ENCODE measurements at places on chromosomes 6 and 20. TPM values are rescaled to one million over a fixed set of nuclear protein-coding genes. Genes with fewer than 3 reads are reported as not detected.
A peak's percentile ranks its signal among the peaks of the same experiment; 100 is the strongest.

Gene BMP7
- total RNA-seq = 0.13 TPM

Gene ZBP1
- total RNA-seq = not detected

Gene OR2B6
- 4.4 TPM for total RNA-seq

Gene ADGRF5
- total RNA-seq = 0.22 TPM

- peak; percentile 72 for DNase-seq
Observed at GRCh38 chr6:163806755-163807499, 392.4 kb downstream of the QKI start.

DNA sequence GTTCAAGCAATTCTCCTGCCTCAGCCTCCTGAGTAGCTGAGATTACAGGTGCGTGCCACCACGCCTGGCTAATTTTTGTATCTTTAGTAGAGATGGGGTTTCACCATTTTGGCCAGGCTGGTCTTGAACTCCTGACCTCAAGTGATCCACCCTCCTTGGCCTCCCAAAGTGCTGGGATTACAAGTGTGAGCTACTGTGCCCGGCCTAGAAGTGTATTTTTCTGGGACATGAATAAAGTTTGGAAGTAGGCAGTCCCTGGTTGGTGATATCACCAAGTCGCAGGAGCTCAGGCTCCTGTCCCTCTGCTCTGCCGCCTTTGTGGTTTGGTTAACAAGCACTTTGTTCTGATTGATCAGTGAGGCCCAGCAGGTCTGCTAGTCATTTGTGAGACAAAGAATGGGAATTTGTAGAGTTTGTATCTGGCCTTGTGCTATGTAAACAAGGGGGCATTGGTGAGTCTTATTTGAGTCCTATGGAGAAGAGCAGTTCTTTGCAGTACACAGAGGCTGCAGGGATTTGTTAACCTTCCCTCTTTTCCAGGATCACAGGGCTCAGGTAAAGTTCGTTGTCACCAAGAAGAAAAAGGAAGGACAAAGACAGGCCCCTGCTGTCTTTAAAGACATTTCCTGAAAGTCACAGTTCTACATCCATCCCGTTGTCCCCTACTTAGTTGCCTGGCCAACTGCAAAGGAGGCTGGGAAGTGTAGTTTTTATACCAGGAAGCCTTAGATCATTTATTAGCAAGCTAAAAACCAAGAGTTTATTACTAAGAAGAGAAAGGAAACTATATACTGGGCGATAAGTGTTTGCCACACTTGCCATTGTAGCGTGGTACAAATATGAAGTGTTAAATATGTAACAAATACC lies 13.1 kb downstream of the MTHFD1L start:
- no peak for DNase-seq

DNA sequence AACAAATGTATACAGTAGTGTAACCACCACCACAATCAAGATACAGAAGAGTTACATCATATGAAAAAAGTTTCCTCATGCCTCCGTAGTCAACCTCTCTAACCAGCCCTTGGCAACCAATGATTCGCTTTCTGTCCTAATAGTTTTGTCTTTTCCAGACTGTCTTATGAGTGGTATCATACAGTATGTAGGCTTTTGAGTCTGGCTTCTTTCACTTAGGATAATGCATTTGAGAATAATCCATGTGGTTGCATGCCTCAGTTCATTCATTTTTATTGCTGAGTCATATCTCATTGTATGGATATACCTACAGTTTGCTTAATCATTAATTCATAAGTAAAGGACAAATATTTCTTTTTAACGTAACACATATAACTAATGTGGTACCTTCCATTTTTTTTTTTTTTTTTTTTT lies 86.4 kb upstream of the RIPOR2 start:
- no peak for DNase-seq

Gene ZBTB12
- 9.9 TPM for total RNA-seq

GRCh38 chr20:55684578-55684977 lies 320.7 kb downstream of the CBLN4 start:
- no peak for DNase-seq

DNA sequence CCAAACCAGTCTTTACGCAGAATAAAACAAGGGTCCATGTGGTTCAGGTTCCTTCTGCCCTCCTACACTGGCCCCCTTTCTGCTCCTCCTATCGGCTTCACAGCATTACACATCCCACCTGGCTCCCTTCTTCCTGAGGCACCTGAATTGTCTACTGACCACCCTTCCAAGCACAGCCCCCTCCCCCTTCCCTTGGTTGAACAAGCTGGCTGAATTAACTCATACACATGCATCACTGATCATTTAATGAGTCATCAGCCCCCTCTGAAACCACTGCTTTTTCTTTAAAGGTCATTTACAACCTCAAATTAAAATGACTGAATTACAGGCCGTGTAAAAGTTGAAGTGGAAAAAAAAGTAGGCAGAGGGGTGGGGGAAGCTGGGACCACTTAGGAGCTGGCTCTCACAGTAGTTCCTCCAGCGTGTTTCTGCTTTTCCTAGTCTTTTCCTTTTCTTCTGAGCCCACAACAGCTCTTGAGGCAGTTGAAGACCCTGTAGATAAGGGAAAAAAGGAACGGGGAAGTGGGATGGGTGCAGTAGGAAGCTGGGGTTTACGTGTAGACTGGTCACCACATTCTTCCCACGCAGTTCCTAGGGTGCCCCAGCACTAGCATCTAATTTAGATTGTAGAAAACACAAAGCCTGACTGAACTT lies 67.6 kb downstream of the FYN start:
- DNase-seq = peak; percentile 23

- no peak for DNase-seq
Observed at GRCh38 chr20:32444474-32445220, 86.5 kb downstream of the ASXL1 start.

DNA sequence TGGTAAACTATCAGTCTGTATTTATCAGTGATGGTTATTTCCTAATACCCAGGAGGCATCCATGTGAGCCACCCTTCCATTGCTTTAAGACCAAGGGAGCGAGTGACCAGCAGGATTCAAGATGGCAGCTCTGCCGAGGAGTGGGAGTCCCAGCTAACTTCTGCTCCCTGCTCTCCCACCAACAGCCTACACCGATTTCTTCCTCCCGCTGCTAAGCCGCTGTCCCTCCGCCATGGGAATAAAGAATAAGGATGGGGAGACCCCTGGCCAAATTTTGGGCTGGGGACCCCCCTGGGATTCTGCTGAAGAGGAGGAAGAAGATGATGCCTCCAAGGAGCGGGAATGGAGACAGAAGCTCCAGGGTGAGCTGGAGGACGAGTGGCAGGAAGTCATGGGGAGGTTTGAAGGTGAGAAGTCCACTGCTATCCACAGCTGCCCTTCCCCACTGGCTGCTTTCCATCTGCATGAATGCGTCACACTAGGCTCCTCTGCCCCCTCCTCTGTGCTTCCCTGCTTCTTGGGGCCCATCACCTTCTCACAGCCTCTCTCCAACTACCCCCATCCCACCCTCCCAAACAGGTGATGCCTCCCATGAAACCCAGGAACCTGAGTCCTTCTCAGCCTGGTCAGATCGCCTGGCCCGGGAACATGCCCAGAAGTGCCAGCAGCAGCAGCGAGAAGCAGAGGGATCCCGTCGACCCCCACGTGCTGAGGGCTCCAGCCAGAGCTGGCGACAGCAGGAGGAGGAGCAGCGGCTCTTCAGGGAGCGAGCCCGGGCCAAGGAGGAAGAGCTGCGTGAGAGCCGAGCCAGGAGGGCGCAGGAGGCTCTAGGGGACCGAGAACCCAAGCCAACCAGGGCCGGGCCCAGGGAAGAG lies 10.3 kb downstream of the NFKBIL1 start:
- no peak for DNase-seq

DNA sequence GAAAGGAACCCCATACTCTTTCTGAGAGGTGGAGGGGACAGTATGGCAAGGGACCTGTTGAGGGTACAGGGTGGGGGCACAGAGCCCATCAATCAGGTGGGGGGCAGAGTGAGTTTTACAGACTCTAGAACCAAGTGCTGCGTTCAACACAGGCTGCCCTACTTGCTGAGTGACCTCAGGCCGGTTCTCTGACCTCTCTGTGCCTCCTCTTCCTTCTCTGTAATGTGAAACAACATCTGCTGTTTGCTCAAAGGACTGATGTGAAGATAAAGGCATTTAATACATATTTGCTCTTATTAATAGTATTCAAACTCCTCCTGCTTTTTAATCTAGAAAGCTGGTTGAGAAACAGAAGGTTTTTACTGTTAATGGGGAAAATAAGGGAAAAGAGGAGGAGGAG lies 25.9 kb upstream of the APMAP start:
- no peak for DNase-seq

Measured in K562 (cell line).